ENCODE measurements at places on chromosomes 13 and 19. TPM values are rescaled to one million over a fixed set of nuclear protein-coding genes. Genes with fewer than 3 reads are reported as not detected.

The CRLF1 gene
- polyA plus RNA-seq = not detected

The IL17D gene
- polyA plus RNA-seq = 0.22 TPM

The IFNL1 gene
- polyA plus RNA-seq = not detected

The RGCC gene
- polyA plus RNA-seq = 3.4 TPM

The OVOL3 gene
- not detected for polyA plus RNA-seq

The FGF9 gene
- polyA plus RNA-seq = 0.23 TPM

The RAX2 gene
- not detected for polyA plus RNA-seq

The AMER2 gene
- polyA plus RNA-seq = not detected

- DNase-seq = no peak
Observed at GRCh38 chr13:75341028-75341427, 140.9 kb downstream of the TBC1D4 start.

DNA sequence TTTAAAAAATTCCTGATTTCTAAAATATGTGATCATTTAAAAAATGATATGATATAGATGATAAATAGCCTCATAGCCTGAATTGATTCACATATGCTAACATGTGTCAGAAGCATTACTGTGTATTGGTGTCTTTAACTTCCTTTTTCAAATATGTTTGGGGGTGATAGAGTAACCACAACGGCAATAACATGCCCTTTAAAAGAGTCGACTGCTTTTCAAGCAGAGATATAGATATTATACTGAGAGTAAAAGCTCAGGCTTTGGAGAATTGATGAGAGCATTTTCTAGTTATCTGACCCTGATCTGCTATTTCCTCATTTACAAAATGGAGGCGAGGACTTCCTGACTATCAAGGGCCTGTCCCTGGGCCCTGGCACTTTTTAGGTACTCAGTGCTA lies 260.5 kb downstream of the DCT start:
- DNase-seq = no peak

GRCh38 chr19:10601999-10602329 lies 14.9 kb upstream of the AP1M2 start:
- DNase-seq = no peak

- DNase-seq = no peak
Observed at GRCh38 chr13:113061796-113062425, 43.7 kb upstream of the F7 start.

DNA sequence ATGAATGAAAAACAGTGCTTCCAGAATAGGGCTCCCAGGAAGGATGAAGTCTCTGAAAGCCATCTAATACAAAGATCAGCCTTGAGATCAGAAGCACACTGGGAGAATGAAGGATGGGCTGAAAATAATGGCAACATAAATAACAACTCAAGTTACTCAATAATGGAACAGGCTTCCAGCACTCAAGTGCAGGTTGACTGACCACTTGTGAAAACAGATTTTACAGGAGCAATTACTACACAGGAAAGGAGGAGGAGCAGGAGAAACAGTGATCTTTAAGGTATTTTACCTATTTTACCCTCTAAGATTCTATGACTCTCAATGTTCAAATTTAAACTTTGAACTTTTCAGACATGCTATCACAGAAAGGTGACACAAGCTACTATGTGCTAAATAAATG lies 106.0 kb downstream of the USP12 start:
- no peak for DNase-seq

GRCh38 chr13:50129081-50129705 lies 113.9 kb downstream of the KCNRG start:
- peak; percentile 30 for DNase-seq

DNA sequence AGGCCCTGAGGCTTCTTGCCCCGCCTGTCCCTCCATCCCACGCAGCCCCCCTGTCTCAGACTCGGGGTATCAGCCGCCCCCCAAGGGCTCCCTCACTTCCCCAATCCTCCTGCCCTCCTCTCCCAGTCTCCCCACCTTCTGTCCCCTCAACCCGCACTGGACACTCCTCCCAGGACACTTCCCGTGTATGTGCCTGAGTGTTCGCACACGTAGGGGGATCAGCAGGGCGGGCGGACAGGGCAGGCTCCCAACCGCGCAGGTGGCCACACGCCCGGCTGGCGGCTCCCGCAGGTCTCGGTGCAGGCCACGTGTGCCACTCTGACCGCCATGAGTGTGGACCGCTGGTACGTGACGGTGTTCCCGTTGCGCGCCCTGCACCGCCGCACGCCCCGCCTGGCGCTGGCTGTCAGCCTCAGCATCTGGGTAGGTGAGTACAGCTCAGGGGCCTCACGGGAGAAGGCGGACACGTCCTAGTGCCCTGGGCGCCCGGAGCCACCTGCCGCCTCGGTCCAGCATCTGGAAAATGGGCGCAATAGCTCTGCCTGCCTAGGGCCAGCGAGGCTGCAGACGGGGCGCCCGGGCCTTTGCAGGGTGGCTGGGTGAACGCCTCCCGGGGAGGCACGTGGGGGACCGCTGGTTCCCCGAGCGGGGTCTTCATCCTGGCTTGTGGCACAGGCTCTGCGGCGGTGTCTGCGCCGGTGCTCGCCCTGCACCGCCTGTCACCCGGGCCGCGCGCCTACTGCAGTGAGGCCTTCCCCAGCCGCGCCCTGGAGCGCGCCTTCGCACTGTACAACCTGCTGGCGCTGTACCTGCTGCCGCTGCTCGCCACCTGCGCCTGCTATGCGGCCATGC lies 2.3 kb downstream of the KISS1R start:
- peak; percentile 63 for DNase-seq

GRCh38 chr13:89628567-89628966 lies 1718.9 kb upstream of the MIR17HG start:
- DNase-seq = no peak

- no peak for DNase-seq
Observed at GRCh38 chr13:105333416-105333815, 1202.0 kb downstream of the EFNB2 start.

- no peak for DNase-seq
Observed at GRCh38 chr13:99916366-99917103, 55.0 kb downstream of the ZIC5 start.

- DNase-seq = peak; percentile 37
Observed at GRCh38 chr13:39684531-39685137, 29.2 kb downstream of the COG6 start.

DNA sequence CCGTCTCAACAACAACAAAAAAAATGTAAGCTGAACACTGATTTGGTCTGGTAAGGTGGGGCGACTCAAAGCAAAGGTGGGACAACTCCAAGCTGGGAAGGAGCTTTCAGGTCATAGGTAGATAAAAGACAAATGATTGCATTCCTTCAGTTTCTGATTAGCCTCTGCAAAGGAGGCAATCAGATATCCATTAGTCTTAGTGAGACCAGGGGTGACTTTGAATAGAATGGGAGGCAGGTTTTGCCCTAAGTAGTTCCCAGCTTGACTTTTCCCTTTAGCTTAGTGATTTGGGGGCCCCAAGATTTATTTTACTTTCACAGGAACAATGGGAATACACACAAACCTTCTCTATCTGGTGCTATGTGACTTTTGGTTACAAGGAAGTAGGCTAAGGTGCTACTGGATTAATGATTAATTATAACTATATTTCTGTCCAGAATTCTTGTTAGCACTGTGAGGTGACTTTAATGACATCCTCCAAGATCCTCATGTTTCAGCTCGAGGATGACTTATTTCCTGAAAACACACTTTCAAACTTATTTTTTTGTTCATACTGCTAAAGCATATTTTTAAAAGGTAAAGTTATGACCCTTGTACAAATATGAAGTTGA lies 10.6 kb upstream of the MTRF1 start:
- no peak for DNase-seq

DNA sequence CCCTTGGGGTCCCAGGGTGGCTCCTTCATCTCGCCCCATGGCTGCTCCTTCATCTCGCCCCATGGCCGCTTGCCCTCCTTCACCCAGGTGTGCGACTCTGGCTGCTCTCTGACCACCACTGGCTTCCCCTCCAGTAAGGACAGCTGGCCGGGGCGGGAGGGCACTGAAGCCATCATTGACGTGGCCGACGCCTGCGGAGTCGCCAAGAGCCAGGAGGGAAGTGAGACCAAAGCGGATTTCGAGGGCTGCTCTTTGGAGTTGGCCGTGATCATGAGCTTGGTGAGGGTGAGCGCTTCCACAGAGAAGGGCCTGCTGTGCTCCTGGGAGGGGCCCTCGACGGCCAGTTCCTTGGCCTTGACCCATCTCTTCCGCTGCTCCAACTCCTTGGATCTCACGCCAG lies 4.0 kb upstream of the COX6B2 start:
- DNase-seq = no peak

DNA sequence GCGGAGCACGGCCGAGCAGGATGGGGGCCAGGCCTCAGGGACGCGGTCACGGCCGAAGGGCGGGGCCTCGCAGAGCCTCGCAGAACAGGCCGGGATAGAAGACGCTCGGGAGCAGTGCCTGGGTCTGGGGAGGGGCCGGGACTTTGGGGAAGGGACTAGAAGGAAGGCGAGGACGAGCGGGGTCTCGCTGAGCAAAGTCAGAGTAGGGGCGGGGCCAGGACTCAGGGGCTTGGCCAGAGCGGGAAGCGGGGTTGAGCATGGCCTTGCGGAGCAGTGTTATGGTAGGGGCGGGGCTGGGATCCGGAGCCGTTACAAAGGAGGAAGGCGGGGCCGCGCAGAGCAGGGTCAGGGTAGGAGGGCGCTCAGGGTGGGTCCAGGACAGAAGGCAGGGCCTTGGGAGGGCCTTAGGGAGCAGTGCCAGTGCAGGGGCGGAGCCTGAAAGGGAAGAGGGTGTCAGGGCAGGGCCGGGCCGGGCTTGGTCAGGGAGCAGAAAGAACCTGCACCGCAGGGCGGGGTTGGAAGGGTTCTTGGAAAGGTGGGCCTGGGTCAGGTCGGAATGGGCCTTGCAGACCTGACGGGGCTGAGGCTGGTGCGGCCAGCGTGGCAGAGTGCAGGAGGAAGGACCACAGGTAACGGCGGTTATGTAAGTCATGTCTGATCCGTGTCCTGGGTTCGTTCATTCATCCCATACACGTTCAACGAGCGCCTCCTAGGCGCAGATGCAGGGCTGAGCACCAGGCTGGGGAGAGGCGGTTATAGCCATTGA lies 533 bp upstream of the ATP8B3 start:
- peak; percentile 77 for DNase-seq

DNA sequence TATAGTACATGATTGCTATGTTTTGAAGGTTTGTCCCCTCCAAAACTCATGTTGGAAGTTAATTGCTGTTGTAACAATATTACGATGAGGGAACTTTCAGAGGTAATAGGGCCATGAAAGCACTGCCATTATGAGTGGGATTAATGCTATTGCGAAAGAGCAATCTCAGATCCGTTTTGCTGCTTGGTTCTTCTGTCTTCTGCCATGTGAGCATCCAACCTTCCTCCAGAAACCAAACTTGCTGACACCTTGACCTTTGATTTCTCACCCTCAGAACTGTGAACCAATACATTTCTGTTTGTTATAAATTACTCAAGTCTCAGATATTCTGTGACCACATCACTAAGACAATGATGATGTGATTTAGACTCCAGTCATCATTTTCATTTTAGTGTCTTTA lies 2590.9 kb downstream of the PCDH9 start:
- no peak for DNase-seq

GRCh38 chr19:49362048-49362928 lies at the start of gene TEAD2:
Gene TEAD2, minus strand, starts transcription at chr19:49362416. Its CDS starts 2,341 bp downstream, at chr19:49360075.
- DNase-seq = no peak

GRCh38 chr13:94550062-94550738 lies 45.8 kb downstream of the TGDS start:
- DNase-seq = no peak

DNA sequence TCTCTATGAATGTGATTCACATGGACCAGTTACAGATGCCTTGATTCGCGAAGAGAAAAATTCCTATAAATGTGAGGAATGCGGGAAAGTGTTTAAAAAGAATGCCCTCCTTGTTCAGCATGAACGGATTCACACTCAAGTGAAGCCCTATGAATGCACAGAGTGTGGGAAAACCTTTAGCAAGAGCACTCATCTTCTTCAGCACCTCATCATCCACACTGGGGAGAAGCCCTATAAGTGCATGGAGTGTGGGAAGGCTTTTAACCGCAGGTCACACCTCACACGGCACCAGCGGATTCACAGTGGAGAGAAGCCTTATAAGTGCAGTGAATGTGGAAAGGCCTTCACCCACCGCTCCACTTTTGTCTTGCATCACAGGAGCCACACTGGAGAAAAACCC lies 7.7 kb downstream of the ZNF543 start:
- no peak for DNase-seq

- DNase-seq = no peak
Observed at GRCh38 chr13:31631071-31631470, 108.3 kb upstream of the RXFP2 start.

GRCh38 chr13:26624572-26624971 lies 67.1 kb downstream of the WASF3 start:
- no peak for DNase-seq
